ENCODE measurements at places on chromosomes 5 and 9.

DNA sequence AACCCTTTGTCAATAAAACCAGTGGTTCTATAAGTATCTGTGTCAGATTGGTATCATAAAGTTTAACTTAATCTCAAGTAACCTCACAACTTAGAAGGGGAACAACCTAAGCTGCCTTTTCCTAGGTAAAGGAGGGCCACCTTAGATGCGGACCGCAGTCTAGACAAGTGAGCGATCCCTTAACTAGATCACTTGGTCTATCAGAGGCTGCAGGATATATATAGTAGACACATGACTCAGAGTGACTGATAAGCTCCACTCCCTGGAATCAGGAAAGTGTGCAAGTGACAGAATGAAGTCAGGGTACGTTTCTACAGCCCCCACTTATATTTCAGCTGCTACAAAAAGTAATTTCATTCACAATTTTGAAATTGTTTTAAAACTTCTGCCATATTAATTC, 7.4 kb downstream of the REEP5 start:
- DNase-seq, result peak; percentile 66

- DNase-seq, result peak; percentile 30
These were observed 155.7 kb upstream of the FBN2 start for GRCh38 chr5:128693764-128694163.

DNA sequence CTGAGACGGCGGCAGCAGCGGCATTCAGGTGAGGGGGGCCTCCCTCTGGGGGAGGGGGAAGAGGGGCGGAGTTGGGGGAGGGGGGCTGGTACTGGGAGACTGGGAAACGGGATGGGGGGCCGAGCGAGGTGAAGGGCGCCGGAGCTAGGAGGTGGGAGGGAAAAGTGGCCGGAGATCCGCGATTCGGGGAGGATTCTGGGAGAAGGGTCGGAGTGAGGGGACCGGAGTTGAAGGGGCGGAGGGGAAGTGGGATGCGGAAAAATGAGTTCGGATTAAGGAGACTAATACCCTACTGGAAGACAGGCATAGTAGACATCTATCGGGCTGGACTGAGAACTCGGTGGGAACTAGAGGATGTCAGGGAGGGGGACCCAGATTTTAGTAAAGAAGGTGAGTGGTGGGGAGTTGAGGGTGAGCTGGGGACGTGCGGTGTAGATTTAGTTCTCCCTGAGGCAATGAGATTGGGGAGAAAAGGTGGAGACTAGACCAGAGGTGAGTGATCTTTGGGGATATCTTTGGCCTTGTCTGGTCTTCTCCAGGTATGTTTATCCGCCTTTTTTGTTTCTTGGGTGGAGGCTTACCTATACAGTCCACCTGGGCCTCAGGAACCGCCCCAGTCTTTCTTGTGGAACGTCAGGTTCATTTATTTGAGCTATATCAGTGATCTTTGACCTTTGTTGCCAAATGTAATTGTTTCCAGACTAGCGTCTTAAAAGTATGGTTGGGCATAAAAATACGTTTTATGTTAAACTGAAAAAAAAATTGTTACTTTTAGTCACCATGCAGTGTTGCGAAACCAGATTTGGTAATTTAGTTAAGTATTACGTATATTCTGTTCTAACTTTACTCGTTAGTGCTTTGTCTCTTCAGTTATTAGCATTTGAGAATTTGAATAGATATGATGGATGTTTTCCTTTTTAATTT, 632 bp downstream of the UBAP1 start:
- peak; percentile 50 for DNase-seq

GRCh38 chr5:33297760-33298216, 143.0 kb upstream of the TARS1 start:
- DNase-seq, result no peak

GRCh38 chr5:1486271-1486670, 37.5 kb downstream of the LPCAT1 start:
- DNase-seq, result no peak

DNA sequence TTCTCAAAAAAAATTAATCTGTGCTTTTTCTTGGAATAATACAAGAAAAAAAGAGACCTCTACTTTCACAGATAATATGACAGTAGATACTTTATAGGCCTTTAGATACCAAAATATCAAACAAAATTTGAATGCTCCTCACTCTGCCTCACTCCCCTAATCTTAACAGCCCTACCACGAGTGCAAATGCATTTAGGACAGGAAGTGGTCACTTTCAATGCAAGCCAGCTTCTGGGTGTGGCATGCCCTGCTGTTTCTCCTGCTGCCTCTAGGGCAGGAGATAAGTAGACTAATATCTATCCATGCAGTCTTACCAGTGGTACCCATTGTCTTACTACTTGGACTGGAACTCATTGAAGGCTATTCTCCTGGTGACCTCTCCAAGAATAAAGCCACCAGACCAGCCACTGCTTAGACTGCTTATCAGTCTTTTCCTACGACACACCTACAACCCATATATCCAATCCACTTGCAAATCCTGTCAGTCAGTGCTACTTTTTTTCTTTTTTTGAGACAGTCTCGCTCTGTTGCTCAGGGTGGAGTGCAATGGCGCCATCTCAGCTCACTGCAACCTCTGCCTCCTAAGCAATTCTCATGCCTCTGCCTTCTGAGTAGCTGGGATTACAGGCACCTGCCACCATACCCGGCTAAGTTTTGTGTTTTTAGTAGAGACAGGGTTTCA, 23.0 kb downstream of the FRRS1L start:
- DNase-seq, result peak; percentile 75

DNA sequence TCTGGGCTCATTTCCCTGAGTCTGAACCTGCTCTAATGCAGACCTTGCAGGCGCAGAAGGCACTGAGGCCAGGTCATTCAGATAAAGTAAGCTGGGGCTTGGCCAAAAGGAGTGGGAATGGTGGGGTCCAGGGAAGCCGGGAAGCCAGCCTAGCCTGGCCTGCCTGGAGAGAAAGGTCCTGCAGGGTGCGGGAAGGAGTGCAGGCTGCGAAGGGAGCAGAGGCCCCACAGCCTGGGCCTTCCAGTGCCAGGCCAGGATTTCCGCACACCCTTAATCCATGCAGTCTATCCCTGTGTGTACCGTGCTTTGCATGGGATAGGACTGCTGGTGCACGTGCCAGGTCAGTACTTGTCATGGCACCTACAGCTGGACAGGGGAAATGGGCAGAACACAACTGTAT, 3.6 kb upstream of the STING1 start:
- no peak for DNase-seq

Data from ELR (cell line).